Globus pallidus (tissue), 1 donor: ENCODE measurements at places on chromosomes 1 and 21.

GRCh38 chr1:185017338-185017737, 28.0 kb upstream of the RNF2 start:
- no peak for DNase-seq

GRCh38 chr1:40803902-40804301, 20.3 kb downstream of the KCNQ4 start:
- no peak for DNase-seq

DNA sequence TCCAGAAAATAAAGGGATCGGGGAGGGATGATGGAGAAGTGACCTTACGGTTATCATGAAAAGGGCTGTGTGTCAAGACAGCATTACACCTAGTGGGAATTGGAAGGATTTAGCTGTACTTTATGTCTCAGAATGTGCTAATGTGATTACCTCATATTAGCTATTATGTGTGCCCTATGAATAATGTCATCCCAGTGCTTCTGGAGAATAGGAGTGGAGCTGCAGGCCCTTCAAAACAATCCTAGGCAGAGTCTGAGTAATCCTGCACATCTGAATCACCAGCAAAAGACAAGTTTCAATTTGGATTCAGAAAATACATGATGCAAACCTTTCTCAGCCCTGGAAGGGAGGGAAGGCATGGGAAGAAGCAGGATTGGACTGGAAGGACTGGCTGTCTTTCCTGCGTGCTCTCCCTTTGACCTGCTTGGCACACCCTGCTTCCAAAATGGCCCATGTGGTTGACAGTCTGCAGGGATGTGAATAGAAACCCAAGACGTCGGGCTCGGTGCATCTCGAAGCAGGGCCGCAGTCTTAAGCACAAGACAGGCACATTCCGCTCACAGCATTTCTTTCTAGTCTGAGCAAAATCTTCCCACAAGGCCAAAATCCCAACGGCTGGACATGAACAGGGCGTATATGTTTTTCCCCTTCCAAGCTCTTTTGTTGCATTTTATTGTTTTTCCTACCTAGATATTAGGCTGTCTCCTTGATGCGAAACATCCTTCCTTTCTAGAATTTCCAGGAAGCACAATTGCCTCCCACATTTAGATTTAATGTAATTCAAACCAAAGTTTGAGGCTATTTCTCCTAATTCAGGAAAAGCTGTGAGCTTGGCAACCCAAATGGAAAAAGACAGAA, 54.3 kb upstream of the TARBP1 start:
- peak; percentile 77 for DNase-seq

GRCh38 chr1:198934426-198934825, 295.6 kb downstream of the PTPRC start:
- peak; percentile 32 for DNase-seq

- no peak for DNase-seq
Observed at GRCh38 chr1:194045416-194045815, 859.0 kb upstream of the B3GALT2 start.
